ENCODE measurements at places on chromosomes 12 and 14.

GRCh38 chr12:113207613-113208040 is 13.6 kb upstream of the TPCN1 start:
- DNase-seq: no peak

GRCh38 chr14:30214014-30214413 is 286.4 kb upstream of the PRKD1 start:
- no peak for DNase-seq

GRCh38 chr12:100753837-100754236 is 40.7 kb upstream of the ANO4 start:
- peak; percentile 28 for DNase-seq

DNA sequence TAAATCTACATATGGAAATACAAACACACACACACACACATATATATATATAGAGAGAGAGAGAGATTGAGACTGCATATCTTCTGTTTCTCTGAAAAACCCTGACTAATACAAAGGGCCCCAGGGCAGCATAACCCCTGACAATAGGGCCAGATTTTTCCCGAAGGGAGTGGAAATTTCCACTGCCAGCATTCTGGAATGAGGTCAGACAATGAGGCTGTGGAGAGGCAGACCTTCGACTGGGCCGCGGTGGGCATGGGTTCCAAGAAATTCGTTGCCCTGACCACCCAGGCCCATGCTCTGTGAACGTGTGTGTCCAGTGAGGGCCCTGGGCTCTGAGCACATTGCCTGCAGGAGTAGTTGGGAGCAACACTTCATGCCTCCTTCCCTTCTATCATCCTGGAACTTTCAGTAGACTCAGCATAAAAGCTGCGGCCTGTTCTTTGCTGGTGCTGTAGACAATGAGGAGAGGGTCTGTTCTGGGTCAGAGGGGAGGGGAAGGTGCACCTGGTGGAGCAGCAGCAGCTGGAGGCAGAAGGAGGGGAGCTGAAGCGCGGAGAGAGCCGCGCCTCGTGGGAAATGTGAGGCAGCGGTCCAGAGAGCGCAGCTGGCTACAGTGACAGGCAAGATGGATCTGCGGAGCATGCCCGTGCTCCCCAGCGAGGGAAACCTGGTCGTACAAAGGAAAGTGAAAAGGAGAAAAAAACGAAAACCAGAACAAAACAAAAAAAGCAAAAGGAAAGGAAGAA is 25.6 kb upstream of the CCDC60 start:
- peak; percentile 7 for DNase-seq

- DNase-seq: no peak
Observed at GRCh38 chr12:31278424-31278823, 47.5 kb downstream of the SINHCAF start.

DNA sequence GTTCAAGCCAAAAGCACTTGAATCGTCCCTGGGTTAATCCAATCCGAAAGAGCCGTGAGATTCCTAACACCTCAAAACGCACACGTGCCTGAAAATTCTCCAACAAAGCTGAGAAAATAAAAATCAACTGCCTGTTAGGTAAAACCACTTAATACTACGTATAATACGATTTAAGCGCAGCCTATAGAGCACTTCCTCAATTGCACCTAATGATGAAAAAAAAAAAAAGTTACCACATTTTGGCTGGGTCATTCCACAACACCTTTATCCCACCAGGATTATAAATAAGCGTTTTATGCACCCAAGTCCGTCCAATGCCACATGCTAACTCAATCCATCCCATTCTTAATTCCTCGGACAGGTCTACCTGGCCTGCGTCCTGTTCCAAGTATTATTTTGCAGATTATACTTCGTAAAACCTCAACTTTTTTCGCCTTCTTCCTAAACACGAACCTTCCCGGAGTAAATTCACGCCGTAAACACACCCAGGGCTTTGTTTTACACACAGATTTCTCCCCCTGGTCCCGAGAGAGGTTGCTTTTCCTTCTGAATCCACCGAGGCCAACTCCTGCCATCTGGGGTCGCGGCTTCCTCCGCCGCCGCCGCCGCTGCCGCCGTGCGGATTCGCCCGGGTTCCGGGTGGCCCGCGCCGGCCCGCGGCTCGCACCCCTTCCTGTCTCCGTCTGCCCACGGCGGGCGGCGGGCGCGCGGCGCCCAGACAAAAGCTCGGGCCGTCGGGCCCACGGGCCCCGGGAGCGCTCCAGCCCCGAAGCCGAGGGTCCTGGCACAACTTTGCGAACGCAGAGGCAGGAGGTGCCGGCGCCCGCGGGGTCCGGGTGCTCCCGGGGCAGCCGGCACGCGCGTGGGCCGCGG is 66.2 kb downstream of the RNF34 start:
- DNase-seq: no peak

DNA sequence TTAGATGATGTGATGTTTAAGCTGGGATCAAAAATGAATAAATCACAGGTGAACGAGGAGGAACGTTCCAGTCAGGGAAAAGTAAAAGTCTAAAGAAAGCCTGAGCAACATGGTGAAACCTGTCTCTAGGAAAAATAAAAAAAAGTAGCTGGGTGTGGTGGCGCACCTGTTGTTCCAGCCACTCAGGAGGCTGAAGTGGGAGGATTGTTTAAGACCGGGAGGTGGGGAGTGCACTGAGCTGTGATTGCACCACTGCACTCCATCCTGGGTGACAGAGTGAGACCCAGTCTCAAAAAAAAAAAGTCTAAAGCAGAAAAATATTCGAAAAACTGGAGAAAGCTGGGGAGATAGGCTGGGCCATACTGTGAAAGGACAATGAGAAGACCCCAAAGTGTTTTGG is 39.2 kb upstream of the SOCS2 start:
- no peak for DNase-seq

- no peak for DNase-seq
Observed at GRCh38 chr12:32545413-32545980, 133.6 kb upstream of the DNM1L start.

DNA sequence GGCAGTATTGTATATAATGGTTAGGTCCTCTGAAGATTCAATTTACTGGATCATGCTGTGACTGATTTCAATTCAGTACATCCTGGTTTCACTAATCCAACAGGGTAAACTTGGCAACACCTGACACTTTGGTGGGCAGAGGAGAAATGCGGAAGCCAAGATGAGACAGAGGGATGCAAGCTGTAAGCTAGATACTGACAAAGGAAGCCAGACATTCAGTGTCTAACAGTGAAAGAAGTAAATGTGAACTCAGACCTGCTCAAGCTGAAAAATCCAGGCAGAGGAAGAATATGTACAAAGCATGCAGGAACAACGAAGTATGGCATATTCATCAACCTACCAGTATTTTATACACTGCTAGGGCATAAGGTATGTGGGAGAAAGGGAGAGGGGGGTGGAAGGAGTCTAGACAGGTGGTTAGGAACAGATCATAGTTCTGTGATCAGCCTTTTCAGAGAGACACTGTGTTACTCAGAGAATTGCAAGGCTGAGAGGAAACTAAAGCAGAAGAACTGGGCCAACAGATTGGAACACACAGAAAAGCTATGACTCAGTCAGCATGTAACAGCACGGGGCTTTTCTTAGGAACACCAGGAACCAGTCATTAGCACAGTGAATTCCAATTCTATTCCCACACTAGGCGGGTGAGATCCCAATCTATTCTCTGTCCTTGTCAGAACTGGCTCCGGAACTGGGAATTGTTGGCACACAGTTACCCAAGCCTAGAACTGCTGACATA is 40.3 kb downstream of the NELL2 start:
- no peak for DNase-seq

DNA sequence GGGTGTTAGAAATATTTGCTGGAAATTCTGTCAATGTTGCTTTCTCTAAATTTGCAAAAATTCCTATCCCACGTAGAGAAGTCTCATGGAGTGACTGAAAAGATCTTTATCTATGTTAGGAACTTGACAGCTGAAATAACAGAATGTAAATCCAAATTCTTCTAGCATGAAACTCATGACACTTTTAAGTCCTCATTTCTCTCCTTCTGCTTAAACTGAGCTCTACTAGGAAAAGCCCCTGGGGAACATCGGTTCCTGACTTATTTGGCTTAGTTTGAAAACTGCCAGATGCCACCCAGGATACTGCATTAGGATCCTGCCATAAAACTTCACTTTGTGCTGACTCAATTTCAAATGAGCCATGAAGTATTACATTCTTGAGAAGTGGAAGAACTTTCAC is 426.0 kb downstream of the GALC start:
- no peak for DNase-seq

DNA sequence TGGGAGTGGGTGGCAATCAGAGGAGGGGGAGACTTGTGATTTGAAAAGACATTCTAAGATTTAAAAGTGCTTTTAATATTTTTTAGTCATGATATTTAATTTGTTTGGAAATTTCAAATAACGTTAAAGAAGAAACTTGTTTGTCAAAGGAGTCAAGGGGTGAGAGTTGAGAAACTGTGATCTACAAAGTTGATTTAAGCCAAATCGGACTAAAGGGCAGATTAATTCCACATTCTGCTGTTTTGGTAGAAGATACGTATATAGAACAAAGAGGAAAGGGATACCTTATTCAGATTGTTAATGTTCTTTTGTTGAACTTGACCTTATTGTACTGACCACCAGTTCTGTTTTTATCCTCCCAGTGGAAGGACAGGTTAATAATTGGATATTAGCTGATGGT is 6.7 kb downstream of the EIF4B start:
- DNase-seq: no peak

DNA sequence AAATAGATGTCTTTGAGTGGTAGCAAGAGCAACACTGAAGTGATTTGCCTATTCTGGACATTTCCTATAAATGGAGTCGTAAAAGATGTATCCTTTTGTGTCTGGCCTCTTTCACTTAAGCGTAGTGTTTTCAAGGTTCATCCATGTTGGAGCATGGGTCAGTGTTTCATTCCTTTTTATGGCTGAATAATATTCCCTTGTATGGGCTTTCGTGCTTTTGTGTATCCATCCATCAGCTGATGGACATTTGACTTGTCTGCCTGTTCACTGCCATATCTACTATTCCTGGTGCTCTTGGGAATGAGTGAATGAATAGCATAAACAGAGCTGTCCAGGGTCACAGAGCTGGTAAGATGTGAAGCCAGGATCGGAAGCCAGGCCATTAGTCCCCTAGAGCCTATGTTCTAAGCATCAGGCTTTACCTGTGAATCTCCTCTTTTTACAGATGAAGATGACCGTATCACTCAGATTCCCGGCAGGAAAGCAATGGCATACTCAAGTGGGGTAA is 1.8 kb upstream of the P2RX7 start:
- DNase-seq: no peak

- DNase-seq: no peak
Observed at GRCh38 chr14:104288272-104288671, 149.9 kb downstream of the KIF26A start.

- no peak for DNase-seq
Observed at GRCh38 chr14:58844544-58844943, 206.8 kb downstream of the DACT1 start.

DNA sequence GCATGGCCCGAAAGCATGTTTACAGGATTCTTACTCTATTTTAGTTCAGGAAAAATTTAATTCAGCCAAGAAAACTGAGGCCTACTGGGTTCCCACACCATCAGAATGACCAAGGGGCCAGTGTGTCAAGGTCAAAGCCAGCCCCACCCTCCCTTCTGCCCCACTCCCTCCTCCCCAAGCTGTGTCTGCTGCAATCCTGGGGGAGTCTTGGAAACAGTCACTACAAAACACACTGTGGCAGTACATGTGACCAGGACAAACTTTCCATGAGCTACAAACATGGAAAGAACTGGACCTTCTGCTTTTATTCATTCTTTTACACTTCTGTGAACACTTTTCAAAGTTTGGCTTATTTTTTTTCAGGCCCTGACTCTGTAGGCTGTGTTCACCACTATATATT is 1228.8 kb upstream of the TMEM132C start:
- no peak for DNase-seq

GRCh38 chr14:93954900-93955849 is 21.2 kb downstream of the ASB2 start:
- DNase-seq: no peak

DNA sequence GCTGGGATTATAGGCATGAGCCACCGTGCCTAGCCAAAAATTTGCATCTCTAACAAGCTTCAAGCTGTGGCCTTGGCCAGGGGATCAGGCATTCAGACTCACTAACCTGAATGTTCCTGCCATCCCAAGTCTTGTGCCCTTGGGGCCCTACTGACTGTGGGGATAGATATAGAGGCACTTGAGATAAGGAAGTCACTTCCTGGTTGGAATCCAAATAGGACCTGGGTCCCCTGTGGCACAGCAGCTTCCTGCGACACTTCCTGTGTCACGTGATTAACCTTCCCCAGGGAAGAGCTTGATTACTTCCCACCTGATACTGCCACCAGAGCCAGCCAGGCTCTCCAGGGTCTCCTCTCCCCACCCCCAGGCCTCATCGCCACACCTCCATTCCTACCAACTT is 128.2 kb downstream of the BCL11B start:
- no peak for DNase-seq

GRCh38 chr12:20599757-20600156 is 95.4 kb upstream of the SLCO1C1 start:
- DNase-seq: no peak

DNA sequence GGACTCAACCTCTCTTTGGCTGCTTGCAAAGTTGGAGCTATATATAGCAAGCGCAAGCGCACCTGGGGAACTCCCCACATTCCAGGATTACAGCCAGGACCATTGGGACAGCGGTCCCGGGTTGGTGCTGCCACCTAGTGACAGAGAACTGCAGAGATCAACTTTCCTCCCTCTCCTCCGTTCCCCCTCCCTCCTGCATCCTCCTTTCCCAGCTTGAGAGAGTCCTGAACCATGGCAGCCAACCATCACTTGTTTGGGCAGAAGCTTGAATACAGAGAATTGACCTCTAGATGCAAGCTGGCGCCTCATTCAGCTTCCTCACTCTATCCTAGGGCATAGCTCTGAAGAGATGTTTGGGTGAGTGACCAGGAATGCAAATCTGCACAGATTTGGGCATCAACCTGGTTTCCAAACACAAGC is 17.4 kb upstream of the FLVCR2 start:
- DNase-seq: no peak

GRCh38 chr12:11695321-11695720 is 45.8 kb downstream of the ETV6 start:
- no peak for DNase-seq

- no peak for DNase-seq
Observed at GRCh38 chr12:48768736-48769135, 20.2 kb downstream of the ADCY6 start.

- no peak for DNase-seq
Observed at GRCh38 chr12:123808167-123808566, 46.1 kb downstream of the DNAH10 start.

GRCh38 chr14:35365130-35366055 is 39.2 kb downstream of the NFKBIA start:
- no peak for DNase-seq

All from NCI-H1436 treated with DMSO at 0.1 percent for 48 hours (cell line).